ENCODE measurements at places on chromosomes 11 and 22.

DNA sequence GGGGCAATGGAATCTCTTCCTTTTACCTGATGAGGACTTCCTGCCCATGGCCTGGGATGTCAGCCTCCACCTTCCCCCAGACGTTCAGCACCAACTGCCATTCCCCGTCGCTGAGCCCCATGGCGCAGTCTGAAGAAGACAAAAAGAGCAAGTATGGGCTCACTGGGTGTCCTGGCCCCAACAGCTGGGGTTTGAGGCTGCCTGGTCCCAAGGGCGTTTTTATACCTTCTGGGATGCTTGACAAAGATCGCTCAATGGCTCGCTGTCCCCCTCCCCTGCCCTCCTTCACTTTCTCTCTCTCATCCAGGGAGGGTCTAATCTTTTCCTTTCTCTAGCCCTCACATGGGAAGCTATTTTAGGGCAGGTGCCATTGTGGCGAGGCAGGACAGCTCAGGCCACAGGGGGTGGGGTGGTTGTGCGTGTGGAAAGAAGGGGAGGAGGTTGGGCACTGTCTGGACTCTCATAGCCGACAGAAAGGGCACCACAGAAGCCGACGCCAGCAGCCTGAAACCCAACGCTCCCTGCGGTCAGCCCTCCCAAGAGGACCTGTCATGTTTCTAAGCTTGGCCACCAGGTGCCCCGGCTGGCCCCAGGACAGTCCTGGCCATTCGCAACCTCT lies at the start of gene MB:
Gene MB, minus strand, starts transcription at position 193 of the 619 bp plus-strand sequence. Its CDS starts 72 bp downstream, at position 121.
- no peak for DNase-seq

DNA sequence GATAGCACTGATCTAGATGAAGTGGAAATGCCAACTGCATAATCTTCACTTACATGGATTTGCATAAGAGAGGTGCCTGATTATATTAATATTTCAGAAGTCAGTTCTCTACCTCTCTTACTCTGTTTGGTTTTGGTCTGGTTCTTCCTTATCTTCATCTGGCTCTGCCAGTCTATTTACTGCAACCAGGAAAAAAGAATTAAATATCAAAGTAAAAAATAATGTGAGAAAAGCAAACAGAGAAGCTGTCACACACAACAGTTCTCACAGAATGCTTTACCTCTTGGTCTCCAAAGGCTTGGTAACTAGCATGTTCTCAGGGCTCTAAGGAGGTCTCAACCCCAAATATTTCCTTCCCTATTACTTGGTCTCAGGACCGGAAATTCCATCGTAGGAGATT lies 6.7 kb downstream of the VSIG10L2 start:
- DNase-seq, result no peak

GRCh38 chr11:125933030-125933813 lies 12.6 kb upstream of the VSIG10L2 start:
- no peak for DNase-seq

- DNase-seq, result no peak
Measured at GRCh38 chr11:120579611-120580031, 68.1 kb downstream of the GRIK4 start.

DNA sequence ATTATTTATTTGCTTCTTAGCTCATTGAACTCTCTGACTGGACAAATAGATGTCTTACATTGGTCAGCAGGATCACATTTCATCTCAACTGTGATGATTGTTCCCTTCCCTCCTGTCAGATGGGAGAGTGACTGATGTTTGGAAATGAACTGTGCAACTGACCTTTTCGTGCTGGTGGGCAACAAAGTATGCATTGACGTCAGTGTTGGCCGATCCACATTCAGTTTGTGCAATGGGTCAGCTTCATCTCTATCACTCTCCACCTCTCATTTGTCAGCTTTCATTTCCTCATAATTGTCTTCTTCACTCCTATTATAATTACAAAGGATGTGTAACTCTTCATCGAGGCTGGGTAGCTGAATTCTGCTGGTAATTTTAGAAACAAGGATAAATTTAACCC lies 71.3 kb downstream of the PPP2R1B start:
- peak; percentile 76 for DNase-seq

GRCh38 chr22:49368976-49369725 lies 458.5 kb downstream of the BRD1 start:
- DNase-seq, result peak; percentile 77

- peak; percentile 5 for DNase-seq
Measured at GRCh38 chr11:35404388-35404775, 15.0 kb downstream of the SLC1A2 start.

- no peak for DNase-seq
Measured at GRCh38 chr22:35868938-35869337, 151.3 kb downstream of the APOL5 start.

- DNase-seq, result no peak
Measured at GRCh38 chr22:39254789-39255298, 10.1 kb upstream of the PDGFB start.

DNA sequence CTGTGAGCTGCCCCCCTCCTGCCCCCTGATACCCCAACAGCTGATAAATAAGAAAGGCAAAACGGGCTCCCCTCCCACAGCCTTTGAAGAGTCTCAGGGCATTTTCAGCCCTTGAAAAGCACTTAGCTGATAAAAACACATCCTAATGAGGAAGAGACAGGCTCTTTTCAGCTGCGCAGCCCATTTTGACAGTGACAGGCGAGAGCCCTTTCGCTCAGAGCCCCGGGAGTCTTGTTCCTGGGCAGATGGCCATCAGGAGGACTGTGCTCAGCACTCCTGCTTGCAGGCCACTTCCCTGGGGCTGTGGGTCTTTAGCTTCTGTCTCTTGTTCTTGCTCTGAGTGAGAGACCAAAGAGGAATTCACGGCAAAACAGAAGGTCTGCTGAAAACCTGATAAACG lies 757.2 kb downstream of the BRD1 start:
- no peak for DNase-seq

DNA sequence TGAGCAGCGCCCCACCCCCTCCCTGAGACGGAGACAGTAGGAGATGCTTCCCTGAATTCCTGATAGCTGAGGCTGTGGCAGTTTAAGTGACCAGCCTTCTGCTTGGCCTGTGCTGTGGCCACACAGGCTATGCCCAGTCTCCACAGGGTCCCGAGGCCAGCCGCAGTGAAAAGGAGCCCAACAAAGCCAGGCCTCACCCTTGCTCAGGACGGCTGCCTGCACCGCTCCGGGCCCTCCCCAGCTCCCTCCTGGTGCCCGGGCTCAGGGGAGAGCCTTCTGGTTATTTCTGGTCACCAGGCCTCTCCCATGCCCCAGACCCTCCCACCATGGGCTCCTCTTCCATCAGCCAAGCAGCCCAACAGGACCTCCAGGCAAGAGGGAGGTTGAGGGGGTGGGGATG lies 28.8 kb downstream of the LRRC10B start:
- no peak for DNase-seq

GRCh38 chr11:24642648-24643047 lies 145.8 kb downstream of the LUZP2 start:
- no peak for DNase-seq

GRCh38 chr11:26245046-26245445 lies 86.9 kb upstream of the ANO3 start:
- no peak for DNase-seq

DNA sequence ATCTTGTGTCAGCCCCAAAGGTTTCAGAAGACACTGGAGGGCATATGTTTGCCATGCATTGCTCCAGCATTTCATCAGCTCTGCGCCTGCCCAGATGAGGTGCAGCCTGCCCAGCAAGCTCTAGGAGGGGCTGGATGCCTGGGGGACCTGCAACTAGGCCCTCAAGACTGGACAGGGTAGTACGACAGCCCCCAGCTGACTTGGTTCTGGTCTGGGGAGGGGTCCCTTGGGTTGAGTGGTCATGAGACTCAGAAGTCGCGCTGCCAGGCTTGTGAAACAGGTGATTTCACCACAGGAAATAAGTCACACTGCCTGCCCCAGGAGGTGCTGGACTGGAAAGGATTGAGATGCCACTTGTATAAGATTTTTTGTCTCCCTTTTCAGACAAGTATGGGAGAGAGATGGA lies 23.4 kb downstream of the TPBGL start:
- no peak for DNase-seq

GRCh38 chr11:95647871-95648270 lies 141.7 kb downstream of the FAM76B start:
- DNase-seq, result no peak

DNA sequence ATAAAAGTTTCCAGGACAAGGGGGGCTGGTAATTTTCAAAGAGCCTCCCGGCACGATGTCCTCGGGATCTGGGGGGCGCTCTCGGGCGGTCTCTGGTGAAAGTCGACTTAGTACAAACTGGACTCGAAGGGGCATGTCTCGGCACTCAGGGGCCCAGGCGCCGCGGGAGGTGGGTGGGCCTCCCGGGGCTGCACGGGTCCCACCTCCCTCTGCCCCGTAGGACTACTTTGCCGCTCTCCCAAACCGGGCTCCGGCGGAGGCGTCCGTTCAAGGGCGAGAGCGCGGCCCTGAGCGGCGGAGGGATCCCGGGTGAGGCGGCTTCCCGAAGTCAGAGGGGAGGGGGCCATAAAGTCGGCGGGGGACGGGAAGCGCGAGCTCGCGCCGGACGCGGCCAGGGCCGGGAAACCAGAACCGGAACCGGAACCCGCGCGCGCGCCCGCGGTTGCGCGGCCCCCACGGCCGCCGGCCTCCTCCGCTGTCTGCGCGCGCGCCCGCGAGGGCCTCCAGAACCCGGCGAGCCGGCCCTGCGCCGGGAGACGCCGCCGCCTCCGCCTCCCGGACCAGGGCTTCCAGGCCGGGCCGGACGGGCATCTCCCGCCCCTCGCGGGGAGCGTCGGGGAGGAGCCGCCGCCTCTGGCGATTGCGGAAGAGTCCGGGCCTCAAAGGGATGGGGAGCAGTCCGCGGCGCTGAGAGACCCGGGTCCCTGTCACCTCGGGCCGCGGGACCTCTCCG lies at the start of gene ARHGEF12:
Gene ARHGEF12, plus strand, starts transcription at position 506 of the 733 bp plus-strand sequence. CDS start 831 bp downstream, outside the sequence.
- peak; percentile 66 for DNase-seq

DNA sequence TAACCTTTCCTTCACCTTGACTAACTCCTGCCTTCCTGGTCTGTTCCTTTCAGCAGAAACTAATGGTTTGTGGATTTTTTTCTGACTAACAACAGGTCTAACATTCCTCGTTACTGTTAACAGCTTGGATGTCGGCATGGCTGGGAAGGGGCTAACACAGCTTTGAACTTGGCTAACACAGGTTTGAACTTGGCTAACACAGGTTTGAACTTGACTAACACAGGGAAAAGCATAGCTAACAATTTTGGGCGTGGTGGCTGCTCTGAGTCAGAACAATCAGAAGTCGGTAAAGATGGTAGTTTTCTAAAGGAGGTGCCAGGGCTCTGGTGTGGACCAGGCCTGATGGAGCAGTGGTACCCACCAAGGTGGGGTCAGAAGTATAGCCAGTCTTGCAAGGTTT lies 16.1 kb downstream of the MIAT start:
- no peak for DNase-seq

- peak; percentile 74 for DNase-seq
Measured at GRCh38 chr11:104798789-104799188, 99.5 kb downstream of the CASP12 start.

DNA sequence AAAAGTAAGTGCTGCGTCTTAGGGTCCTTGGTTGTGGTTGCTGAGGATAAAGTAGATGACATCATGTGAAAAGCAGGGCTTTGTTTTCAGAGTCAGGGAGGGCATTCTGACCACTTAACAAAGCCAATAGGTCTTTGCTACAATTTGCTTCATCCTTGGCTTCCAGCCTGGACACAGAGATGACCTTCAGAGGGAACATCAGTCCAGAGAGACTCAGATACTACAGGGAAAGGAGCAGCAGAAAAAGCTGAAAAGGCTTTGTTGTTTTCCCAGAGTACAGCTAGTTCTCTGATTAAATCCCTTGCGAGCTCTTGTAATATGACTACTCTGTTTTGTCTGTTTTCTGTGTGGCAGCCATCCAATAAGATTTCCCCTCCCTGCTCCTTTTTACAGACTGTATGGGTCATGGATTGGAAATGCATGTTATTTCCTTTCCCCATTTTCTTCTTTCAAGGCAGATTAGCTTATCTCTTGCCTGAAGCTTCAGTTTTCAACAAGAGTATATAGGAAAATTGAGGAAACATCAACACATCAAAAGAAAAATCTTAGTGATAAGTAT lies 31.9 kb downstream of the ATG13 start:
- DNase-seq, result no peak

GRCh38 chr11:28757725-28758515 lies 649.7 kb downstream of the METTL15 start:
- no peak for DNase-seq

DNA sequence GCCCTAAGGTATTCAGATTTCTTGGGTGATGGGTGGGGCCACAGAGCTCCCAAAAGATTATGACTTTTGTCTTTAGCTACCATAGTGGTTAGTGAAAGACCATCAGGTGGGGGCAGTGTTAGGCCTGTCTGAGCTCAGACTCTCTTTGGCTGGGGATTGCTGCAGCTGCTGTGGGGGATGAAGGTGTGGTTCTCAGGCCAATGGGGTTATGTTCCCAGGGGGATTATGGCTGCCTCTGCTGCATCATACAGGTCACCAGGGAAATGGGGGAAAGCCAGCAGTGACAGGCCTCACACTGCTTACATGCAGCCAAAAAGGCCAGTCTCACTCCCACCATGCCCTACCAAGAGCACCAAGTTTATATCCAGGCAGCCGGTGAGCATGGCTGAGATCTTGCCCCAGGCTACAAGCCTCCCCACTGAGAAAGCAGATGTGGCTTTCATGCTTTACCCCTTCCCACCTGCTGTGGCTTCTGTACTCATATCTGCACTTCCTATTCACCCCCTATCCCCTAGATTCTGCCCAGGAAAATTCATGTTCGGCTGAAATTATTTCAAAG lies 24.8 kb downstream of the CNTF start:
- DNase-seq, result no peak

DNA sequence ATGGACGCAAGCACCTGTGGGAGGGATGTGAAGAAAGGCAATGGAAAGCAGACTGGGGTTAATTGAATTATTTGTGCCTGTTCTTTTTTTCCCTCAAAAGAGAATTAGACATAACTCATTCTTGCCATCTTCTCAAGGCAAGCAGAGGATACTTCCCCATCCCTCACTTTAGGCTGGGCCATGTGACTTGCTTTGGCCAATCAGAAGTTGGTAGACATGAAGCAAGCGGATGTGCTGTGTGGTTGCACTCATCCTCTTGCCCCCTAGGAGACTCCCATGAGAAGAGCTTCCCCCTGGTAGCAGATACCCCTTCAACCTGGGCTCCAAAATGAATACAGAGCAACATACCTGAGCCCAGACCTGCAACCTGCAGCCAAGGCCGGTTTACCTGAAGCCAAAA lies 124.4 kb upstream of the ZC3H12C start:
- peak; percentile 17 for DNase-seq

GRCh38 chr11:43937434-43938411 lies 4.7 kb upstream of the C11orf96 start:
- DNase-seq, result no peak

DNA sequence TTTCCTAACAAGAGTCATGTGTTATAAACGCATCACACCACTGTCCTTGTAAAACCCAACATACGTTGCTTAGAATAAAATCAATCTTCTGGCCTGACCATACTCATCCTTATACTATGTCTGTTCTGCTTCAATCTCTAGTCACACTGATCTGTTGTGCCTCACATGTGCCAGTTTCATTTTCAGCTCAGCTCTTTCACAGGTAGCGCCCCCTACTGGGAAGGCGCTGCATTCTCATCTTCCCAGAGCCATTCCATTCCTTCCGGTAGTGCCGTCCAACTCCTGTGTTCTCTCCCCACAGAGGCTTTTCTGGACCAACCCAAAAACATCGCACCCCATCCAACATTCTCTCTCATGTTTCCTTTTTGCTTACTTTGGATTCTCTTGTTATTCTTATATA lies 22.2 kb downstream of the CASP5 start:
- DNase-seq, result no peak

GRCh38 chr22:37502342-37503182 lies 16.4 kb upstream of the MFNG start:
- DNase-seq, result no peak

- no peak for DNase-seq
Measured at GRCh38 chr11:125947419-125948277, 1.8 kb downstream of the VSIG10L2 start.

All from MV-4-11 (cell line).